ENCODE measurements at places on chromosomes 13 and 19.

DNA sequence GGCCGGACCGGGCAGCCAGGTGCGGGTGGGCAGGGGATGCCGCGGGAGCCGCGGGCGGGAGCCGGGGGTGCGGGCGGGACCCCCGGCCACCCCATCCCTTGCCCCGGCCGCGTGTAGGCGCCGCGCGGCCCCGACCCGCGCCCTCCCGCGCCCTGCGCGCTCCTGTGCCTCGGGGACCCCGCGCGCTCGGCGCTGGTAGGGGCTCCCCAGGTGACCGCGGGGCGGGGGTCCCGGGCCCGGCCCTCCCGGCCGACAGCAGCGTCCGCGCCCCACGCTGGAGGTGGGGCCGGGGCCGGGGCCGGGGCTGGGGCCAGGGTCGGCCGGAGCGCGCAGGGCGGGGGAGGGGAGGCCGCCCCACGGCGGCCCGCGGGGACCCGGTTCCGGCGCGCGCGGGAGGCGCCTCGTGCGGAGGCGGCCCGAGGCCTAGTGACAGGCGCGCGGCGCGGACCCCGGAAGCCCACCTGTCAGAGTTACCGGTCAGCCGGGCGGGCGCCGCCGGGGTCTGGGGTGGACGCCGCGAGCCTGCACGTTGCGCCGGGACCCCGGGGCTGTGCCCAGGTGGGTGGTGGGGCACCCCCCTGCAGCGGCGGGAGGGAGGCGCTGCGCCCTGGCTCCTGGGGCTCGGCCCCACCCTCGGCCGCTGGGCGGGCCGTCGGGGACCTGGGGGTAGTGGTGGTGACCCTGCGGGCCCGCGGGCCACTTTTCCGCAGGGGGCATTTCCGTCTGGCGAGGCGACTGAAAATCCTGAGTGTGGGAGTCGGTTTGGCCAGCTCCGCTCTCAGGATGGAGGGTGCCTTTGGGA is 518 bp downstream of the TFDP1 start:
- no peak for DNase-seq

GRCh38 chr13:52969373-52969772 is 59.2 kb upstream of the OLFM4 start:
- DNase-seq = no peak

GRCh38 chr13:104289400-104289799 is 1223.2 kb upstream of the SLC10A2 start:
- no peak for DNase-seq

GRCh38 chr13:80547885-80548825 is 207.2 kb upstream of the SPRY2 start:
- DNase-seq = no peak

DNA sequence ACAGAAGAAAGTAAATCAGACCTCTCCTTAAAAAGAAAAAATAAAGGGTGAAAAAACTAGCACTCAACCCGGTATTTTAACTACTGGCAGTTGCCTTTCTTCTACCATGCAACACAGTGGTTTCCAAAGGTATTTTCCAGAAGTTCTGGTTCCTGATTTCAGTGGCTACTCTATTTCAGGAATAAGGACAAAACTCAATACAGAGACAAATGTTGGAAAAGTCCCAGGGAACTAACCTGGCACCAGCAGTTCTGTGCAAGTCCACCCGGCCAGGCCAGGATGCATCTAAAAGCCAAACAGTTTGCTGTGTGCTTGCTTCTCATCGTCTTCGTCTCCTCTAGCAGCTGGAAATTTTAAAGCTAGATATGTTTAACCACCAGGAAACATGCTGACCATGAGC is 52.5 kb downstream of the FOXO1 start:
- DNase-seq = no peak

DNA sequence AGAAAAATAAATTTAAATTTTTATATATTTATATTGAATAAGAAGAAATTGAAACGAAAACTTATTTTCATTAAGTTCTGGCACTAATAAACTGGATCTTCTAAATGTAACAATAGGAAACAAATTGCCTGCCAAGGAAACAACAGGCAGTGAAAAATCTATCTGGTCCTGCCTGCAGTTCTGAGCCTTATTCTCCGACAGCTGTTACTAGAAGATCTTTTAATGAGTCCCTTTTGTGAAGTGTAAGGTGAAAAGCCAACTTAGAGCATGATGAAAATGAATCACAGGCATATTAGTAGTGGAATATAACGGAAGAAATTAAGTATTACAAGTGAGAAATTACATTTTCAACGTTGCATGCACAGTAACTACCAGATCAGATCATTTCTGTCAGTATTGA is 1002.7 kb upstream of the PCDH20 start:
- no peak for DNase-seq

DNA sequence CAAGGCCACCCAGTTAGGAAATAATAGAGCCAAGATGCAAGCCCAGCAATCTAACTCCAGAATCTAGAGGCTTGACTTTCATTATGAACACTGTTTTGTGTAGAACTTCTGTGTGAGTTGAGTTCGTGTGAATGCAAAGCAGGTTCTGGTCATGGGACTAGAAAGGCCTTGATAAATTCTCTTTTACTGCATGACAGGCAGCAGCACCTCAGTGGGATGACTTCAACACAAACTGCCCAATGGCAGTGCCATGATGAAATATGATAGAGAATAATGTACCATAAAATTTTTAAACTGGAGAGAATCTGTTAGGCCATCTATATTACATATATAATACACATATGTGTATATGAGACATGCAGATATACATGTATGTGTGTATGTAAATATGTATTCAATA is 214.5 kb downstream of the KLF5 start:
- DNase-seq = no peak

DNA sequence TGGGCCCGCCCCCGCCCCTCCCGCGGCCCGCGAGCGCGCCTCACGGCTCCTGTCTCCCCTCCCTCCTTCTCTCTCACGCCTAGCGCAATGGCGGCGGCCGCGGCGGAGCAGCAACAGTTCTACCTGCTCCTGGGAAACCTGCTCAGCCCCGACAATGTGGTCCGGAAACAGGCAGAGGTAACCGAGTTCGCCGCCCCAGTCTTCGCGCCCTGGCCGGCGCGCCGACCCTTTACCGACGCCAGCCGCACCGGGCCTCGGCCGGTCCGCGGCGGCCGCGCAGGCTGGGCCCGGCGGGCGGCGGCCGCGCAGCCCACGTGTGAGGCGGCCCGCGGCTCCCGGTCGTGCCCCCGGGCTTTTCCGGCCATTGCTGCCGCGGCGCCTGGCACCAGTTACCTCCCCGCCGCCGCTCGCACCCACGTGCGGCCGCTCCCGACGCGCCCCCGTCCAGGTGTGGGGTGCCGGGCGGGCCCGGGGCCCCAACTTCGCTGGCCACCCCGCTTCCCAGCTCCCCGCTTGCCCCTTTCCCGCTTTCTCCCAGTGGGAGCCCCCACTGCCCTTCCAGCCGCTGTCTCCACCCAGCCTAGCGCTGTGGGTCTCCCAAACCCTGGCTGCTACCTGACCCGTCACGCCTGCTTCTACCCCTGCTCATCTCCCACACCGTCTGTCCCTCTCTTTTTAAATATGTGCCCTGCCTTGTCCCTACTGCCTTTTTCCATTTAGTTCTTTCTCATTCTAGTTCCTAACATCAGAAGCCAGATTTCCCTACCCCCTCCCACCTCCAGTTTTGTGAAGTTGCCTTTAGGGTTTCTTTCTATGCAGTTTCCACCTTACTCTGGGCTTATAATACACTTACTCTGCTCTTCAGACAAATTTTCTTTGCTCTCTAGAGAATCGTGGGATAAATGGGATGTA is 23.4 kb downstream of the IPO5 start:
- DNase-seq = no peak

DNA sequence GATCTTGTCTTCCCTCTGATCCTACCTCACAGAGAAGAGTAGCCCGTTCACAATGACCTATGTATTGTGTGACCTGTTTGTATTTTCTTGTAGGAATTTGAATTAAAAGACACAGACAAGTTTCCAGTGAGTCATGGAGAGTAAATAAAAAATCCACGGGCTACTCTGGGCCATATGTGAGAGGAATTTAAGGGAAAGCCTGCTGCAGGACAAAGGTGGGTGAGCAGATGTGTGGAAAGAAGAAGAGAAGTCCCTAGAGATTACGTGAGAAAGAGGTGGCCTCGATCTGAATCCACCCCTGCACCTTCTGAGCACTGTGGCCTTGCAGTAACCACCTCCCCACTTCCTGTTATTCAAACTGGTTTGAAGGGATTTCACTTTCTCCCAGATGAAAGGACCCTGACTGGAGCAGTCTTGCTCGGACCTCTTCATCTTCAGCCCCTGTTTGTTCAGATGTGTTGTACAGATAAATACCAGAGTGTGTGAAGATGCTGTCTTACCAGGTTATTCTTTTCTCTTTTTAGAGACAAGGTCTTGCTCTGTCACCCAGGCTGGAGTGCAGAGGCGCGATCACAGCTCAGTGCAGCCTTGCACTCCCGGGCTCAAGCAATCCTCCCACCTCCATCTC is 205.4 kb downstream of the PDS5B start:
- DNase-seq = no peak

DNA sequence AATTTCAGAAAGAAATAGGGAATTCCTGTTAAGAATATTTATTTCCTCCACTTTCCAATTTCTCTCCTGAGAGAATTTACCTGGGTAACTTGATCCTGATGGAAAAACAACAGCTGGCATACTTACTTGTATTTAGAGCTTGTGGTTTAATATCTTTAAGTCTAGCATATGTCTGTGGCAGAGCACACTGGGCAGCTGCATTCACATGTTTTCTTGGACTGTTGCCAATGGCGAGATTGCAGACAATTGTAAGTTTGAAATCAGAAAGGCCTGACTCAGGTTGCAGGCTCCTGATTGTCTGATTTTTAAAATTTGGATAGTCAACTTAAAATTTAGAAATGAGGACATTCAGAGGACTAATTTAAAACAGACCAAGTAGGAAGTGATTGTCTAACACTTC is 66.9 kb downstream of the NHLRC3 start:
- no peak for DNase-seq

DNA sequence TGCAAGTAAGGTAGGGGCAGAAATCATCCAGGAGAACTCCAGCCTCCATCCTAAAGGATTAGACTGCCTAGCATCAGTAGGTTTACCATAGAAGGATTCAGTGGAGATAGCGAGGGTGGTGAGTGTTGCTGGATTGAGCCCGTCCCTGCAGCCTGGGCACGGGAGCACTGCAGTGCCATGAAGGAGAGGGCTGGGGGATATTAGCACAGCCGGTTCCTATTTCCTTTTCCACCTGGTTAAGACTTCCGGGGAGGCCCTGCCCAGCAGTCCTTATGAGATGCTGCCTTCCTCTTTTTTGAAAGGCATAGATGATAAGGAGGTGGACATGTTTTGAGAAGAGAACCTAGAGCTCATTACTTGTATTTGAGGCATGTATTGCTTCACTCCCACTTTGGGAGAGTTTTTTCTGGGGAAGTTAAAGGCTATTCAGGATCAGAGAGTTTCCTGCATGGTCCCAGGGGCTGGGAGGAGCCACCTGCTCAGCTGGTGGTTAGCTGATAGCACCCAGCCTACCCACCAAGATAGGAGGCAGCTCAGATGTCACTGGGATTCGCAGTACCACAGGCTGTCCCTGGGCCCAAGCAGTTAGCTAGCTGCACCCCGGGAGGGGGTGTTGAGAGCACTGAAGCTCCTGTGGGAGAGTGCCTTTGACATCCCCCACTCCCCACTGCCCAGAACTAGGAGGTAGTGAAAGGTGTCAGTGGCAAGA is 17.2 kb downstream of the ACTN4 start:
- no peak for DNase-seq

- DNase-seq = no peak
These were observed 15.2 kb upstream of the CRTC1 start for GRCh38 chr19:18668252-18668631.

- no peak for DNase-seq
These were observed at the start of gene IGFL2 for GRCh38 chr19:46147791-46148288. Gene IGFL2, plus strand, starts transcription at chr19:46148238. Its CDS starts 41 bp downstream, at chr19:46148279.

DNA sequence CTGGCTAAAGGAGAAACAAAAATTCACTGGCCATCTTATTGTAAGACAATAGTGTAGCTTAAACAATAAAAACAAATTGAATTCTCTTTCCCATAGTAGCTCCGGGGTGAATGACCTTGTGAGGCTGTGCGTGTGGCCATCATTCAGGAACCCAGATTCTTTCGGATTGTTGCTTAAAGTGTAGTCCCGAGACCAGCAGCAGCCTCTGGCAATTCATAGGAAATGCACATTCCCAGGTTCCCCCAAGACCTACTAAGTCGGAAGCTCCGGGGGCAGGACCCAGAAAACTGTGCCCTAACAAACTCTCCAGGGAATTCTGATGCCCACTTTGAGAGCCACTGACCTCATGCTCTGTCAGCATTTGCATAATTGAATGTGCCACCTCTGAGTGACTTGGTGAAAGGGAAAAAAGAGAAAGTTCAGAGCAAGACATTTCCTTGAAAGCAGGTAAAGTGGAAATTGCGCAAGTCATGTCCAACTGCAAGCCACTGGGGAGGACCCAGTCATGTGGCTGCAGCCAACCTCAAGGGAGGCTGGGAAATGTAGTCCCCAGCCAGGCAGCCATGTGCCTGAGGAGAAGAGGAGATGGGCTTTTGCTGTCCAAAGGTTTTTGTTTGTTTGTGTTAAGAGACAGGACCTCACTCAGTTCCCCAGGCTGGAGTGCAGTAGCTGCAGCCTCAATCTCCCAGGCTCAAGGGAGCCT is 50.7 kb upstream of the PNMA8B start:
- no peak for DNase-seq

DNA sequence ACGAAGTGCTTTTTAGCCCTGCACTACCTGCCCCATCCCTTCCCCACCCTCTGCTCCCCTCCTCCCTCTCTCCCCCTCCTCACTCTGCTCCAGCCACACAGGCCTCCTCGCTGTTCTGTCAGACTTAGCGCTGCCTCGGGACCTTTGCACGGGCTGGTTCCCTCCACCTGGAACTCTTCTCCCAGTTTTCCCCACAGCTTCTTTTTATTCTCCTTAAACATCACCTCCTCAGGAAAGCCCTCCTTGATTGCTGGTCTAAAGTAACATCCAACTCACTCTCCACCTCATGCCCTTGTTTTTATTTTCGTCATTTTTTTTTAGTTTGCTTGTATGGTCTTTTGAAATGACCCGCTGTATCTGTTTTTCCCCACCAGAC is 19.6 kb upstream of the ZNRF4 start:
- no peak for DNase-seq

- DNase-seq = no peak
These were observed 278.8 kb downstream of the TSHZ3 start for GRCh38 chr19:31070146-31071065.

DNA sequence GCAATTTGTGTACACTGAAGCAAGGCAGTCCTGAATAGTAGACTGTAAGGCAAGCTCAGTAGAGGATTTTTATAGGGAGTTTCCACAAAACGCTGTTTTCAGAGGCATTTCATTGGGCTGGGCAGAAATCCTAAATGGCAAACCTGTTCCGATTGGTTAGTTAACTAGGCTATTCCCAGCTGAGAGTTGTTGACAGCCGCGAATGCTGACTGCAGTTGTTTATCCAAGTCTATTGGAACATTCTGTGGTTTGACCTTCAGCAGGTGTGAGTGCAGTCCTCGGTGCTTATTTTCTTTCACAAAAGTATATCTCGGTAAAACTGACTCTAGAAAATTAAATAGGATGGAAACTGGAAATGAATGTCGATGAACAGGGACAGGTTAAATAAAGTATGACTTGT is 45.4 kb downstream of the TPT1 start:
- DNase-seq = no peak

GRCh38 chr19:49391581-49392399 is 3.7 kb downstream of the KASH5 start:
- peak; percentile 67 for DNase-seq

- peak; percentile 47 for DNase-seq
These were observed 538 bp downstream of the ZNF428 start for GRCh38 chr19:43618921-43619261.

Measured in neural crest cell (in vitro differentiated cells).